ENCODE measurements at places on chromosomes 12 and 14.

GRCh38 chr14:99472937-99473336 lies 7.7 kb downstream of the SETD3 start:
- DNase-seq, result no peak

GRCh38 chr12:76922866-76923265 lies 44.0 kb upstream of the CSRP2 start:
- DNase-seq, result no peak

DNA sequence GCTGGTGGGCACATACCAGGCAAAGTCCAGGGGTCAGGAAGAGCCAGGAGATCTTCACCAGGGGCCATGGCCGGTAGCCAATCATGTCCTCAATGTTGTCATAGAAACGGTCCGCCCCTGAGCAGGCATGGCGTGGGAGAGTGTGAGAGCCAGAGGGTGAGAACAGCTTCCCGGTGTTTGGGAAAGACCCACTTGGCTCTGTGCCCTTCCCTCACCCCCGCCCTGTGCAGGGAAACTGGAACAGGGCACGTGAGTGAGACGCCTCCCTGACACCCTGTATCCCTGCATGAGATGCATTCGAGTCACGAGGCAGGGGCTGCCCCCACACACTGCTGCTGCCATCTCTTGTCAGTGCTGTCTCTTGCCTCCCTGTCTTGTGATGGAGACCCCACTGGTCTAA lies 20.7 kb downstream of the SLC6A12 start:
- no peak for DNase-seq

DNA sequence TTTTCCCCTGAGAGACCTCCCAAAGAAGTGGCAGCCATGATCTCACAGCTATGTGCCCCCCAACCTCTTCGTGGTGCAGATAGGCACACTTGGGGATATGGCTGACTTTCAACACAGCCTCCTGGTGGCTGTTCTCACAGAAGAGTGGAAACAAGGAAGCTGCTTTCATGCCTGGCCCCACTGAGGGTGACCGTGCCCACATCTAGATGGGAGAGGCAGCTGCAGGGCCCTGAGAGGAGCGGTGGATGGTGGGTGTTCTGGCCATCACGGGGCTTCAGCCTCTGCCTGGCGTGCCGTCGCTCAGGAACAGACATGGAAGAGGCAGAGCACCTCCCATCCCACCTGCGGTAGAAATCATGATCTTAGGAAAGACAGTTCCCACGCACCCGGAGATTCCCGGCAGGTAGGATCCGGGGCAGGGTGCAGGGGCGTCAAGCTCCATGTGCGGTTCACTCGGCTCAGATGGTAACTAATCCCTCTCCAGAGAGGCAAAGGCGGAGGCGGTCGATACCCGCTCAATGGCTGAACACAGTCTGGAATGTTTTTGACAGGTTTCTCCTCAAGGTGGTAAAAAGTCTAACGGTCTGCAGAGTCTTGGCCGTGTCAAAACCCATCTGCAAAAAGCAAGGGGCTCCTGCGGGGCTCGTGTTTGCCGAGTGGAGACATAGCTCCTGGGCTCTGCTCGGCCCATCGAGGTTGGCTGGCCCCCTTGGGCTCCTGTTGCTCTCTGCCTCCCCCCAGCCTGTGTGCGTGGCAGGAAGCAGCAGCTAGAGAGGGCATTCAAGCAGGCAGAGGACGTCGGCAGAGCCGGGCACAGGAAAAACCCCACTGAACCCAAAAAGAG lies 225.2 kb upstream of the RTL1 start:
- DNase-seq, result no peak

DNA sequence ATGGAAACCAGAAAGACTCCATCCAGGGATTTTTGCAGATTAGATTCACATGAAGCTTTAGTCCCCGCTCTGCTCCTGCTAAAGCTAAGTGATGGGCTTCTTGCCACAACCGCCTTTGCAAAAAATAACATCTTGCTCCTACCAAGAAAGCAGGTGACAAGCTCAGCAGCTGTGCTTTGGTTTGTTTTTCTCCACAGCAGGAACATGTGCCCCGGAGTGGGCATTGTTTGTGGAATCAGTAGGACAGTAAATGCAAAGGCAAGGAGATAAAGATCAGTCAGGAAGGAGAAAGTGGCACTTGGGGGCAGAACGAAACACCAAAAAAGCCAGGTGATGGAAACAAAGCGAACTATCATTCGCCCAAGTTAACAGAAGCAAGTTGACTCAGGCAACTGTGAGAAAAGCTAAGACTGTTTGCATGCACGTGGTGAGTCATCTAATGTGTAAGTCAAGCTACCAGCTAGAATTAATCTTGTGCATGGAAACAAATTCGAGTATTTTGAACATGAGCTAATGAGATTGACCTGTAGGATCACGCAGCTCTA lies 165.5 kb upstream of the PLXNC1 start:
- no peak for DNase-seq

- no peak for DNase-seq
Measured at GRCh38 chr12:67803278-67803993, 154.9 kb downstream of the DYRK2 start.

- DNase-seq, result no peak
Measured at GRCh38 chr14:92759300-92759678, 10.9 kb upstream of the LGMN start.

DNA sequence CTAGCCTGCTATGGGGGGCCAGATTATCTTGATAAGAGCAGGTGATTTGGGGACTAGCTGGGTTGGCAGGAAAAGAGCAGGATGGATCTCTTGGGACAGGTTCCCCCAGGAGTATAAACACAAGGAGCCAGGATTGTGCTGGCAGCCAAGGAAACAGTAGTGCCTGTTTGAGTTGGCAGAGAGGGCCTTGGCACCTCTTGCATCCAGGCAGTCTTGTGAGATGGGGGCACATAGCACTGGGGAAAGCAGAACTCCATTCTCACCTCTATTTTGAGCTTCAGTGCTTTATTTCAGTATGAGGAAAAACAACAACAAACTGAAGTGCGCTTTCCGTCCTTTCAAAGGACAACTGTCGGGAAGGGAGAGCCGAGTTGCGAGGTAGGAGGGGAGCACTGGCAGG lies 9.4 kb upstream of the UNC119B start:
- no peak for DNase-seq

DNA sequence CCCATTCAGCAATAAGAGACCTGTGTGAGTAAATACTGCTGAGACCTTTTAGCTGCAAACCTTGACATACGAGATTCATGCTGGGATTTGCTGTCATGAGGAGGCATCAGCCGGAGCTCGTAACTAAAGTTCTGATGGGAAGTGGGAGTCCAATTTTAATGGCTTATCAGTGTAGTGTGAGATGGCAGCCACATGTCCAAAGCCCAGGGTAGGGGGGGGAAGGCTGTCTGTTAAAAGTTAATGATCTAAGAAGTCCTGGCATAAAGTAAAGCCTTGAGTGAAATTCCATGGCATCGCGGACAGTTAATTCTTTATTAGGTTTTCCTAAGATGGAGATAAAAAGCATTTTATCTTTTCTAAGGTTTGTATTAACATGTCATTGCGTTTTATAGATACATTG lies 240.0 kb downstream of the AACS start:
- DNase-seq, result no peak

DNA sequence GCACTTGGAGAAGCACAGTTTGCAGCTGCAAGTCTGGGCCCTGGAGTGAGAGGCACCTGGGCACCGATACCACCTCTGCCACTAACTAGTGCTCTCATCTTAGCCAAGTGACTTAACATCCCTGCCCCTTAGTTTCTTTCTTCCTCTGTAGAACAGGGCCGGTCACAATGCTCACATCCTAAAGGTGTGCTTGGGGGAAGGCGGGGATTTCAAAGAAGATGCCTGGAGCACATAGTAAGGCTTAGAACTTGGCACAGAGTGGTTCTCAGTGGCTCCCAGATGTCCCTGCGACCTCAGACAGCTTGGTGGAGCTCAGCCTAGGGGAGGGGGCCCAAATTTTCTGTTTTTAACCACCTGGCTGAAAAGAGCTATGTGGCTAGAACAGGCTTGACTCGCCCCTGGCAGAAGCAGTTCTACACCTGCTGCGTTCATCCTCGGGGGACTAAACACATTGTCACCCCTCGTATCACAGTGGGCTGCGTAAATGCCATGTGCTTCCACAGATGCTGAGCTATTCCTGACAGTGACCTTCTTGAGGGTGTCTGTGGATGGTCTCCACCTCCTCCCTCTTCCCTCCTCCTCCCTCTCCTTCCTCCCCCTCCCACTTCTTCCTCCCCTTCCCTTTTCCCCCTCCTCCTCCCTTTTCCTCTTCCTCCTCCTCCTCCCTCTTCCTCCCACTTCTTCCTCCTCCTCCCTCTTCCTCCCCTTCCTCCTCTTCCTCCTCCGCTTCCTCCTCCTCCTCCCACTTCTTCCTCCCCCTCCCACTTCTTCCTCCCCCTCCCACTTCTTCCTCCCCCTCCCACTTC lies 112.1 kb downstream of the PHETA1 start:
- no peak for DNase-seq

DNA sequence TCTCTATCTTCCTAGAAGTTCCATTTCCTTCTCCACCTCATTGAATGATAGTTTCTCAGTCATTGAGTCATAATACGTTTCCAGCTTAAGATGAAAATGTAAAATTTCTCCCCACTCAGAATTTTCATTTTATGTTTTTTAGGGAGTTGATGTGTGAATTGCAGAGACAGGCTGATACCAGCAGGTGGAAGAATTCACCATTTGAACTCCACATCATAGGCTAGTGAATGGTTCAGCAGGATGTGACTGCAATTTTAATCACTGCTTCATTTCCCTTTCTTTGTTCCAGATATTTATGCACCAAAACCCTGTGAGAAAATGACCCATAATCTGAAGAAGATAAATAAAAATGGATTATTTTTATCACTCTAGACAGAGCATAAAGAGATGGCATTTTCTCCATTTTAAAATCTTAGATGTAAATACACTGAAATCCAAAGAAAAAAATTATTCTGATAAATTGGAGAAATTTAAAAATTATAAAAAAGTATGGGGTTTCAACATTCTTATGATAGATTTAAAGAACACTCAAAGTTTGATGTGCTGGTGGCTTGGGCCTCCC lies 10.6 kb upstream of the PYGL start:
- no peak for DNase-seq

DNA sequence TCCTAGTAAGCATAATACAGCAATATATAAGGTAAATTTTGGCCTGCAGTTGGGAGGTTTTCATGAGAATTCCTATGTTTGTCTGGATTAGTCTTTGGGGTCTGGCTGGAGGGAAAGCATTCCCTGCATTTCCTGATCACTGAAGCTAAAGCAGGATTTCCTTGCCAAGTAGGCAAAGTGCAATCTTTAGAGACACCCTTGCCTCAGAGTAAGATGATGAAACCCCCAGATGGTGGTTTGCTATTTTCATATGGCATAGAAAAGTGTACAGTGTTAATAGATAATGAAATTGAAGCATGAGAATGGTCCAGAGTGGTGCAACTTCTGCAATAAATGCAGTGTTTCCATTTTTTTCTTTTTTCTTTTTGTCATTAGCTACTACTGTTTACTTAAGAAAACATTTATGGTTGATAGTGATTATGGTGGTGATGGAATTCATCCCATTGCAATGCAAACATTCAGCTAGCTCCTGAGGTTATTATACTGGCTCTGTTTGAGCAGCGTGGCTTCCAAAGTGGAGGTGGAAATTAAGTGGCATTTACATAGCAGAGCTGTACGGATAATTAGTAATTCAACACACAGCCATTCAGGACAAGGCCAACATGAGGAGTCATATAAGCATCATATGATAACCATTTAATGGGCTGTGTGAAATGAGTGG lies 276.3 kb downstream of the DUSP6 start:
- no peak for DNase-seq

- DNase-seq, result no peak
Measured at GRCh38 chr12:647385-648085, 15.7 kb downstream of the NINJ2 start.

- no peak for DNase-seq
Measured at GRCh38 chr12:16034136-16034817, 123.1 kb downstream of the DERA start.

DNA sequence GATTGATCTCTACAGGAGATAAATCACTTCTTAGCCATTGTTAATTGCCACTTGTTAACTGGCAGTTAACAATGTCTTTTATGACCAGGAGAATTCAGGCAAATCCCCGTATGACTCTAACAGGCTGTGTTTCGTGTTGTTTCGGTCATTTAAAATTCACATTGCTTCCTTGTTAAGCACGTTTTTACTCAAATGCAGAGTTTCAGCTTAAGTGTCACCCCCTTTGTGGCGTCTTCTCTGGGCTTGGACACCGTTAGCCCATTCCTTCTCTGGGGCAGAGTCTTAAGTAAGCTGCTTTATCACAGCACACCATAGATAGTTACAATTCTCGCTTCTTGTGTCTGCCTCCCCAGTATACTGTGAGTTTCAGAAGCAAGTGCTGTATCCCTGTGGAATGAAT lies 205.4 kb downstream of the EPS8 start:
- DNase-seq, result no peak

GRCh38 chr12:71069311-71069710 lies 88.5 kb downstream of the TSPAN8 start:
- DNase-seq, result no peak

- DNase-seq, result no peak
Measured at GRCh38 chr14:93953263-93953662, 23.1 kb downstream of the ASB2 start.

DNA sequence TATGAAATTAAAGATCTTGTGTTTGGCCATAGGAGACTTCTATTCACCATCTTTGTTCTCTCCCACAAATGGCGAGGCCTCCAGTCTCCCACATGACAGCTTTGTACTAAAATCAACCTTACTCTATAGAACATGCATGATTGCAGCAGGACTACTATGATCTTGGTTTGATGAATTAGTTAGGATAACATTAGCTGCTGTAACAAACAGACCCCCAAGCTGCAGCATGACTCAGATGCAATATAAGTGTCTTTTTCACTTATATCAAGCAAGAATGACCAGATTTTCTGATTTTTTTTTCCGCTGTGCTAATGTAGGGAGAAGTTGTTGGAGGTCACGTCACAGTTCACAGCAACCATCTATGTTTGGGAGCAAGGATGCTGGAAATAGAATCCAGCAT lies 10.8 kb upstream of the OAS3 start:
- DNase-seq, result no peak

DNA sequence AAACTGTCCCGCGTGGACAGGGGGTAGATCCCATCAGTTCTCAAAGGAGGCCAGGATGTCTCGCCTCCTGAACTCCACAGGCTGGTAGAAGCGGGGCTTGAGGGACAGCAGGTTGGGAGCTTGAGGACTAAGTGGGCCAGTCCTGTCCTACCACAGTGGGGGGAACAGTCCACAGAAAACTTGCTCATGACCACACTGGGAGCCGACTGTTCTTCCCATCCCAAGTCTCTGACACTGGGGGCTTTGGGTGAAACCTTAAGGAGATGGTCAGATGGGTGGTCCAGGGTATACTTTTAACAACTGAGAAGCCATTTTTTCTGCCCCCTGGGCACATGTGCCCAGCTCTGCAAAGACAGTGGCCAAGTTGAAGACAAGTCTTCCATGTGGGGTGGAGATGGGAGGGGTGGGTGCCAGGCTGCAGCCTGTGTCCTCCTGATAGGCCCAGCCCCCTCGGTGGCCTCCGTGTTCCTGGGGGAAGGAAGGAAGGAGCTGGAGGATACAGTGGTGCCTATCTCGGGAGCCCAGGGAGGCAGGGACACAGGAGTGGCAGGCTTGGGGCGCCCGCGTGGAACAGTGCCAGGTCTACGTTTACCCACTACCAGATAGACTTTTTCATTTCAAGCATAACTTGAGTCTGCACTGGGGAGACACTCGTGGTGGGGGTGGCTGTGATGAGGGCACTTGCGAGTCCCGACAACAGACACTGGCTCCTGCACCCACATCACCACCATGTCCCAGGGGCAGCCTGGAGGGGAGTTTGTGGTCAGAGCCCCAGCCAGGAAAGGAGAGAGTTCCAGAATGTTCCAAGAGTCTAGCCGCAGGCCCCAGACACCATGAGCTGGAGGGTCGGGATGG lies 14.7 kb downstream of the RHOF start:
- DNase-seq, result no peak

Measured in stimulated activated CD8-positive, alpha-beta memory T cell treated with anti-CD3 and anti-CD28 coated beads, Interleukin-7, amount 100 ng/mL, for 1 hour (primary cell).